ENCODE measurements at places on chromosomes 16 and 17. TPM values are rescaled to one million over a fixed set of nuclear protein-coding genes. Genes with fewer than 3 reads are reported as not detected.

The MYADML2 gene
- not detected for polyA plus RNA-seq

The CCDC92B gene
- polyA plus RNA-seq, result not detected

The P2RX1 gene
- 2.4 TPM for polyA plus RNA-seq

The MYH1 gene
- polyA plus RNA-seq, result not detected
